ENCODE measurements at places on chromosomes 7 and 10. TPM values are rescaled to one million over a fixed set of nuclear protein-coding genes. Genes with fewer than 3 reads are reported as not detected.

SKIDA1 gene
- 7.5 TPM for total RNA-seq

CCDC146 gene
- total RNA-seq = 11.1 TPM

IGF2BP3 gene
- total RNA-seq = 43.4 TPM

SORCS3 gene
- total RNA-seq = 3.4 TPM

ITGA8 gene
- 64.9 TPM for total RNA-seq

ZNF425 gene
- 4.6 TPM for total RNA-seq

PNLIPRP3 gene
- total RNA-seq = not detected

GPR26 gene
- total RNA-seq = not detected

CYP3A5 gene
- 1.6 TPM for total RNA-seq

CCNJ gene
- total RNA-seq = 11.8 TPM
